HT1080 (cell line): ENCODE measurements at places on chromosomes 7 and 10. TPM values are rescaled to one million over a fixed set of nuclear protein-coding genes. Genes with fewer than 3 reads are reported as not detected.

- DNase-seq: no peak
These were observed 1050.5 kb downstream of the XPNPEP1 start for GRCh38 chr10:108872854-108873253.

DNA sequence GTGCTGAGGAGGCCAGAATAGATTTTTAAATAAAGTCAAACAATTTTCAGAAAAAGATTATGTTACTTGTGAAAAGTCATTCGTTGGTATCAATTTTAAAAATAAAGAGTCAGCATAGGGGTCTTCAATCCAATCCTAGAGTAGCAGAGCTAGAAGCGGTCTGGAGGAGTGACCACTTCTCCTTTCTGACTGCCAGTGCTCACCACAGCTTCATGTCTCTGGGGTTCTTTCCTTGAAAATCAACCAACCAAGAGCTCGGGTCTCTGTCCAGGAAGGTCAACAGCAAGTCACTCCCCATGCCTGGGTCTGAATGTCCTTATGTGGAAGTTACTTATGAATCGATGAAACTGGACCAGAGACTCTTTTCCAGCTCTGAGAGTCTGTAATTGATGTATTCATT, 14.3 kb downstream of the PTPRN2 start:
- DNase-seq: no peak

DNA sequence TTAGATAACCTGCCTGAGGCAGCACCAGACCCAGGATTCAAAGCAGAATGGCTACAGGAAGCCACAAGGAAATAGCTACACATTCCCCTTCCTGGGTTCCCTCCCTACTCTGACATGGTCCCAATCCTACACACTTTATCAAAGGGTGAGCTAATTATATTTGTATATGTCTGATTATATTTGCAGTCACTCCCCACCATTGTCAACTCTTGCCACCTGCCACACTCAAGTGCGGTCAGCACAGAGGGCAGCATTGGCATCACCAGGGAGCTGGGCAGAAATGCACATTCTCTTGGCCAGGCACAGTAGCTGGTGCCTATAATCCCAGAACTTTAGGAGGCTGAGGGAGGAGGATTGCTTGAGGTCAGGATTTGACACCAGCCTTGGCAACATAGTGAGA, 114.1 kb upstream of the PDLIM1 start:
- no peak for DNase-seq

DNA sequence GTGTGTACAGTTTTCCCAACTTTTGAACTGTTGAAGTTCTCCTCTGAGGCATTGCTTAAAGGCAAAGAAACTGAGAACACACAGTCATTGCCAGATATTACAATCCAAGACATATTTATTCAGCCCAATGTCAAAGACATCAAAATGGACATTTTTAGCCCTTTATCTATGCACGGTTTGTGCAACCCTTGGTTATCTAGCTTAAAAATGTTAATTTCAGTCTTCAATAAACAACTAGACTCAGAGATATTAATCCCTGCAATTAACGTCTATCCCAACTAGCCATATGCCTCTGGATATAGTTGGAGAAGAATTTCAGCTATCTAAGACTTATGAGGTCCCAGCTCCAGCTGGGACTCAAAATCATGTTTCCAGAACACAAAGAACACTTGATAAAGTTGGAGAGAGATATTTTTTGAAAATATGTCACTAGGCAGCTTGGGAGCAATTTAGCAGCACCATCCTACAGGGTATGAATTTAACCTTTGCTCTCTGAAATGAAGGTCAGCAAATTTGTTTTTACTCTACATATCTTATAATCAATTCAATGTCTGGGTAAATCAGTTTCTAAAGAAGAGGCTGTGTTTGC, 357.0 kb downstream of the RNLS start:
- DNase-seq: no peak

- peak; percentile 82 for DNase-seq
These were observed 204.1 kb downstream of the TRIL start for GRCh38 chr7:28754027-28754426.

GRCh38 chr7:123431075-123431614, 103.2 kb downstream of the IQUB start:
- no peak for DNase-seq

DNA sequence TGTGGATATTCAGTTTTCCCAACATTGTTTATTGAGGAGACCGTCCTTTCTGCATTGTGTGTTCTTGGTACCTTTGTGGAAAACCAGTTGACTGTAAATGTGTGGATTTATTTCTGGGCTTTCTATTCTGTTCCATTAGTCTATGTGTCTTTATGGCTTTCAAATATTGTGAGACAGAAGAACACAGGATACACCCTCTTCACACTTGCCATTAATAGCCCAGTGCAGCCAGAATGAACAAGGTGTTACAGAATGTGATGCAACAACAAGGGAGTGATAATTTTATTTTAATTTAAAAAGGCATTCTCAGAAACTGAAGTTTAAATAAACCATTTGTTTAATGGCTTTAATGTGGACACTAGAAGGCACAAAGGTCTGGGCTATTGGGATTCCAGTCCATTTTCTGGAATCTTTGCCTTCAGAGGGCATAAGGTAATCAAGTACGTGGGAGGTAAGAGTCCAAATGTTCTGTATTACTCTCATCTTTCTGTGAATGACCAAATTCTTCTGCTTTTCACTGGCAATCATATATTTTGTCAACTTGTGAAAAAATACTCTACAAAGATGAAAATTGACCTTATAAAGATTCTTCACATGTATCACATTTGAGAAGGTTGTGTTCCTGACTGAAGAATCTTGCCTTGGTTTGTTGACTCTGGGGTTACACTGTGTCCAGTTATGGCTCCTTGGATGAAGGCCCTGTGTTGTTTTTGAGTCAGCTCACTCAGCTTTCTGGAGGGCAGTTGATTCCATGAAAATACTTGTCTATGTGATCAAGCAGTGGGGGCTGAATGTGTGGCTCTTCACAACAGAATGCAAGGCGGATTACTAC, 962.7 kb downstream of the LRMDA start:
- no peak for DNase-seq

DNA sequence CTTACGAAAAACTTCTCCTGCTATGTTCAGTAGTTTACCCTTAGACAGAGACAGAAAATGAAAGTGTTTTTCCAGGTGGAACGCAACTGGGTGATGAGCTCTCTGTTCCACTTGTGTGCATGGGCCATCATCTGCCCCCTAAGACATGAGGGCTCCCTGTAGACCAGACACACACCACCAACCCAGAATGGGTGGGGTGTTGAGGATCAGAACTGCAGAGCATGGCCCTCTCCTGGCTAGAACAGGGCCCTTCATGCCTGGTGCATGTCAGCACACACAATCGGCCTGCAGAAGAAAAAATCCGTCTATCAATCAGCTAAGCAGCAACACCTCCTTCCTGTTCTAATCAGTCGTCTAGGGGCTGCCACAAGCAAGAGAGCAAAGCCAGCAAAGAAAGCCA, 186.2 kb upstream of the INHBA start:
- no peak for DNase-seq

- no peak for DNase-seq
These were observed 114.7 kb downstream of the CUX1 start for GRCh38 chr7:101932083-101932482.

Gene SAMD9L
- total RNA-seq: 1.8 and 2.4 TPM in 2 replicates

Gene PRKAR2B
- total RNA-seq: 11.8 and 14.7 TPM in 2 replicates

Gene MMRN2
- total RNA-seq: 1.9 and 2.6 TPM in 2 replicates

Gene WNT2
- not detected in 2 replicates for total RNA-seq

Gene MACC1
- not detected in 2 replicates for total RNA-seq

Gene CLCN1
- not detected in 2 replicates for total RNA-seq

Gene TMEM184A
- 1.1 and 1.5 TPM in 2 replicates for total RNA-seq

Gene CTAGE6
- not detected in 2 replicates for total RNA-seq
